Spleen (tissue), 13 donors: ENCODE measurements at places on chromosomes 7 and 10. TPM values are rescaled to one million over a fixed set of nuclear protein-coding genes. Genes with fewer than 3 reads are reported as not detected.
A peak's percentile ranks its signal among the peaks of the same experiment; 100 is the strongest.

DNA sequence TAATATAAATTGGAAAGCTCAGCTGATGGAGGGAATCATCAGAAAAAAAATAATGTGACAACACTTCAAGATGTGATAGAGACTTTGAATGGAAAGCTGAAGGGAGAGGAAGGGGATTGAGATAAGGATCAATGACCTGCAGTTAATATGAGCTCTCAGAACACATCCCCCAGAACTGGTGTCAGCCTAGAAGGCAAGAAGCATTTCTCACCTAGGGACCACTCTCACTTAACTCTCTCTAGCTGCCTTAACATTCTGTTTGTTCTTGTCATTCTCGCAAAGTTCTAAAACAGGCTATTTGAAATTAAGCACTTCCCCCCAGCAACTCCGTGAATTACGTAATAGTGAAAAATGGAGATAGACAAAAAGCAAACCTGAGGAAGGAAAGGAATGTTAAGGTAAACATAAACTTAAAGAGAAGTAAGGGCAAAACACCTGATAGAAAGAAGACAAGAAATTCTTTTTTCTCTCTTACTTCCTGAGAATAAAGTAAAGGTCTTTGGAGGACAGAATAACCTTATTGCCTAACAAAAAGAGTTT, 1.2 kb upstream of the MPP7 start:
- H3K4me1 ChIP-seq: peaks cover 14% of the 10 kb centered on the region
- H3K4me3 ChIP-seq: no peak overlapping the region
- DNase-seq: no peak
- no peaks in the 10 kb centered on the region for H3K36me3 ChIP-seq
- no peaks in the 10 kb centered on the region for H3K27me3 ChIP-seq

GRCh38 chr10:79138449-79139123, 69.8 kb downstream of the ZMIZ1 start:
- no peak for DNase-seq
- H3K36me3 ChIP-seq: peaks cover 38% of the 10 kb centered on the region
- no peaks in the 10 kb centered on the region for H3K27me3 ChIP-seq
- peaks cover 55% of the 10 kb centered on the region for H3K4me1 ChIP-seq
- H3K27ac ChIP-seq: peak overlapping the region; percentile 83
- no peak overlapping the region for H3K4me3 ChIP-seq

GRCh38 chr7:140669352-140669751, 3.4 kb upstream of the ADCK2 start:
- no peak overlapping the region for H3K4me3 ChIP-seq
- no peaks in the 10 kb centered on the region for H3K27me3 ChIP-seq
- H3K36me3 ChIP-seq: no peaks in the 10 kb centered on the region

CYP3A5 gene
- 0.09 TPM for polyA plus RNA-seq

TMEM176A gene
- polyA plus RNA-seq: 77.9 TPM

DNA sequence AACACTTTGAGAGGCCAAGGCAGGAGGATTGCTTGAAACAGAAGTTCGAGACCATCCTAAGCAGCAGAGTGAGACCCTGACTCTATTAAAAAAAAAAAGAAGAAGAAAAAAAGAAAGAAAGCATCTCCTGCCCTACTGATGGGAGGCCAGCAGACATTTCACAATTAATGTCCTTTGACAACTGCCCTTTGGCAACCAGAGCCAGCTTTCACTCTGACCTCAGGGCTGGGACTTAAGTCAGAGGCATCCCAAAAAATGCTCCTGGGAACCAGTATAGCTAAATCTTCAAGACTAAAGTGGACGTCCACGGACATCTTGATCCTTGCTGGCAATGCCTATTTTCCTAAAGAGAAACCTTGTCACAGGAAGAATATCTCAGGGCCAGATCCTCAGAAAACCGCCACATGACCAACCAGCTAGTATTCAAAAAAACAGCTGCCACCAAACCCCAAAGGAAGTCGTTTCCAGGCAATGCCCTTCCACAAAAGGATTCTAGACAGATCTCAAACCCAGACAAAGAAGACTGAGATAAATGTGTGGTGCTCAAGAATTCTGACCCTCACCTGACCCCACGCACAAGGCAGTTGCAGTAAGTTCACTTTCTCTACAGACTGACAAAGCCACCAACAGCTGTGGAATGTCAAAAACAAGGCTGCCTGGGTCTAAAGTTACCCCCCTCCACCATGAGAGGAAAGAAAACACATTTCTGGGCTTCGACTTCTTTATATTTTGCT, 18.4 kb downstream of the GFRA1 start:
- H3K4me3 ChIP-seq: no peak overlapping the region
- no peak overlapping the region for H3K27ac ChIP-seq
- no peak for DNase-seq
- no peaks in the 10 kb centered on the region for H3K4me1 ChIP-seq
- H3K27me3 ChIP-seq: no peaks in the 10 kb centered on the region

- H3K4me3 ChIP-seq: no peak overlapping the region
- no peak for DNase-seq
- peaks cover 57% of the 10 kb centered on the region for H3K36me3 ChIP-seq
- no peak overlapping the region for H3K27ac ChIP-seq
Measured at GRCh38 chr7:152176797-152177196, 151.3 kb downstream of the GALNT11 start.

DNA sequence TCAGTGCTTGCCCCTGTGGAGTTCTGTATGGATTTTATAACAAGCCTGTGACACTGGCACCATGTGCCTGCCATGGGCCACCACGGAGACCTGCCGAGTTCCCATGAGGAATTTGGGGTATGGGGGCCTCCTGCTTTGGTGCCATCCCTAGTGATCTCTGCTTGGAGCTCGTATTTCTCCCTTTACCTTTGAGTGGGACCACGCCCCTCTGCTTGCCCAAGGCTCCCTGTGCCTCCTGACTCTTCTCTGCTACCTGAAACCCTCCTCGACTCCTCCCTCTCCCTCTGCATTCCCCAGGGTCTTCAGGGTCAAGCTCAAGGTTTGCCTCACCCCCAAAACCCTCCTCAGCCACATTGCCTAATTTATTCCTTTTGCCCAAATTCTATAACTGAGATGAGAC, 225.0 kb downstream of the BUB3 start:
- H3K27me3 ChIP-seq: no peaks in the 10 kb centered on the region
- H3K4me3 ChIP-seq: no peak overlapping the region
- no peaks in the 10 kb centered on the region for H3K4me1 ChIP-seq
- H3K27ac ChIP-seq: no peak overlapping the region
- peak; percentile 31 for DNase-seq

DNA sequence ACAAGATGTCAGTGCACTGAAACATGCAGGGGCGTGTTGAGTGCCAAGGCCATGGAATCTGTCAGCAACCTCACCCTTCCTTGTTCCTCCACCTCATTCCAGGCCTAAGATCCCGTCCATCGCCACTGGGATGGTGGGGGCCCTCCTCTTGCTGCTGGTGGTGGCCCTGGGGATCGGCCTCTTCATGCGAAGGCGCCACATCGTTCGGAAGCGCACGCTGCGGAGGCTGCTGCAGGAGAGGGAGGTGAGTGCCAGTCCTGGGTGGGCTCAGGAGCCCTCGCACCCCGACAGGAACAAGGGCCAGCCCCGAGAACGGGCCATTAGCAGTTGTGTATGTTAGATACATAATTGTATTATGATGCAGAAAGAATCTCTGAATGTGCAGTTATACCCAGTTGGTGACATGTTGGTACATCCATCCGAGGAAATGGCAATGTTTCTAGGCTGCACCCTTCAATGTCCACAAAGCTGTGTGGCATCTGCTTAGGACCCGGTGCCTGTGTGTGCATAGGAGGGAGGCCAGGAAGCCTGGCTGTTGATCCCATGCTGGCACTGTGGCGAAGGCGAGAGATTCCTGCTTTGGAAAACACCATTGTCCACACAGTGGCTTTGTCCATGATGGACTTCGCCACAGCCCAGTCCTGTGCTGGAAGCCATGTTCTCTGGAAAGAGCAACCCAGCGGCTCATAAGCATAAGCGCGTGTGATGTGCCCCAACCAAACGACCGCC, 154.2 kb downstream of the EGFR start:
- H3K4me3 ChIP-seq: no peak overlapping the region
- no peaks in the 10 kb centered on the region for H3K27me3 ChIP-seq
- H3K4me1 ChIP-seq: no peaks in the 10 kb centered on the region

GRCh38 chr10:101061624-101062231, at the start of gene KAZALD1:
TSS of gene KAZALD1 (plus strand) at chr10:101061989. CDS start at chr10:101062593, 604 bp downstream.
- H3K27ac ChIP-seq: peak within 1 kb of the TSS; percentile 97
- H3K4me3 ChIP-seq: peak within 1 kb of the TSS; percentile 47
- DNase-seq: peak; percentile 81
- H3K36me3 ChIP-seq: no peaks in the 10 kb centered on the region
- H3K27me3 ChIP-seq: peaks cover 45% of the 10 kb centered on the region

- H3K27ac ChIP-seq: no peak overlapping the region
- peaks cover 10% of the 10 kb centered on the region for H3K36me3 ChIP-seq
- no peak for DNase-seq
Measured at GRCh38 chr10:997266-998022, 9.2 kb downstream of the GTPBP4 start.

- DNase-seq: no peak
- H3K36me3 ChIP-seq: no peaks in the 10 kb centered on the region
- H3K27me3 ChIP-seq: no peaks in the 10 kb centered on the region
- no peak overlapping the region for H3K4me3 ChIP-seq
Measured at GRCh38 chr10:94146313-94146712, 152.6 kb downstream of the PLCE1 start.

DNA sequence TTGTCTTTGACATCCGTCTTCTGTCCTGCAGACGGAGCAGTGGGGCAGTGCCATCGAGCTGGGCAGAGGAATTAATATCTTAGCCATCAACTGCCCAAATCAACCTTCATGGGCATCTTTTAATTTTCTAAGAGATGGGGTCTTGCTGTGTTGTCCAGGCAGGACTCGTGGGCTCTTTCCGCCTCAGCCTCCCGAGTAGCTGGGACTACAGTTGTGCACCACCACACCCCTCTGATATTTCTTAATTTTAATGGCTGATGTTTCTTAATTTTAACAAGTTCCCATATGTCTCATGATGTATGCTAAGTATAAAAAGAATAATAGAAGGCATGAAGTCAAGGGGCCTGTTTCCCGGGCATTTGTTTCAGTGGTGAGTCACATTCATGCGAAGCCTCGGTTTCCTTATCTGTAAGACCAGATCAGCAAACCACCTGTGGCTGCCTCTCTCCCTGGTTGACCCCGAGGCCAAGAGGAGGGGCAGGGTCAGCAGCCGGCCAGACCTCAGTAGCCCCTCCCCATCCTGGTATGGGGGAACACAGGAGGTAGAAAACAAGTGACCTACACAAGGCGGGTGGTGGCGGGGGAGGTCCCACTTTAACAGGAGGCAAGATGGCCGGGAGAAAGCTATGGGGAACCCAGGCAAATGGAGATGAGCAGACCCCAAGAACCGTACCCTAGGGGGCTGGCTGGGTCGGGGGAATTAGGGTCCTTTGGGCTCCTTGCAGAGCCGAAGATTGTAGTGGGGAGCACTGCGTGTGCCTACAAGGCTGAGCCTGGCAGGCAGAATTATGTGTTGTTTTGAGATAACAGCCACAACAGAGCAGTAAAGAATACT, 85.5 kb downstream of the CUX1 start:
- no peak overlapping the region for H3K4me3 ChIP-seq
- H3K4me1 ChIP-seq: peaks cover 7% of the 10 kb centered on the region
- DNase-seq: peak; percentile 55

DNA sequence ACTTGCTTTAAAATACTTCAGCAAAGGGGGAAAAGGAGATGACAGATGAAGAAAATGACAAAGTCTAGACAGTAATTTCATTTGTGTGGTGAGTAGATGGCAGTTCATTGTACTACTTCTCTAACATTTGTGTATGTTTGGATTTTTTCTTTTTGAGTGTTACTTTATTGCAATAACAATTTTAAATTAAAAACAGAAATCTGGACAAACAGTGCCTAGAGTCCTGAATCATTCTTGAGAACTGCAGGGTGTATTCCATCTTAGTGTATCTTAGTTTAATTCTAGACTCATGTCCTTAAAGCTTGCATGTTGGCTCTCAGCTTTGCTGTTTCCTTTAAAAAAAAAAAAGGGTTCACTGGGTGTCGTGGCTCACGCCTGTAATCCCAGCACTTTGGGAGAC, 31.1 kb downstream of the HOXA1 start:
- H3K27me3 ChIP-seq: no peaks in the 10 kb centered on the region
- H3K36me3 ChIP-seq: no peaks in the 10 kb centered on the region
- no peak overlapping the region for H3K4me3 ChIP-seq
- no peaks in the 10 kb centered on the region for H3K4me1 ChIP-seq
- no peak overlapping the region for H3K27ac ChIP-seq
- DNase-seq: no peak

DNA sequence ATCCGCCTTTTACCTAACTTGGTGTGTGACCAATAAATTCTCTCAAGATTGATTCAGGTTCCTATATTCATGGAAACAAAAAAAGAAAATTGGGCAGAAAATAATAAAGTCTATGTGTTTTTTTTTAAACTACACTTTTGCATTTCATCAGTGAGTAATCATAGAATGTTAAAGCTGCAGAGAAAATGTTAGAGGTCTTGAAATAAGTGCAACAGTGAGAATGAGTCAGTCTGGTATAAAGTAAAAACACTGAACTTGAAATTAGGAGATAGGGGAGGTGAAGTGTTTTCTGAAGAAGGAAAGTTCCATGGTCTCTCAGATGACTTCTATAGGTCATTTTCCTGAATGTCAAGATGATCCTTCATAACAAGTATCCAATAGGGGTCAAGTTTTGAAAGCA, 202.6 kb upstream of the NRP1 start:
- no peak for DNase-seq
- no peak overlapping the region for H3K4me3 ChIP-seq
- no peak overlapping the region for H3K27ac ChIP-seq
- no peaks in the 10 kb centered on the region for H3K36me3 ChIP-seq
- H3K4me1 ChIP-seq: no peaks in the 10 kb centered on the region

- H3K27me3 ChIP-seq: no peaks in the 10 kb centered on the region
- DNase-seq: no peak
- H3K4me1 ChIP-seq: peaks cover 22% of the 10 kb centered on the region
- H3K4me3 ChIP-seq: no peak overlapping the region
- H3K36me3 ChIP-seq: no peaks in the 10 kb centered on the region
Measured at GRCh38 chr7:130208516-130208915, 856 bp downstream of the SSMEM1 start.

- no peak overlapping the region for H3K4me3 ChIP-seq
- DNase-seq: no peak
- peaks cover 22% of the 10 kb centered on the region for H3K4me1 ChIP-seq
- H3K27ac ChIP-seq: no peak overlapping the region
- no peaks in the 10 kb centered on the region for H3K36me3 ChIP-seq
- H3K27me3 ChIP-seq: peaks cover 44% of the 10 kb centered on the region
Measured at GRCh38 chr7:87604264-87604663, 3.6 kb upstream of the ABCB1 start.

GRCh38 chr7:106959753-106960152, 84.8 kb upstream of the PRKAR2B start:
- H3K4me1 ChIP-seq: peaks cover 9% of the 10 kb centered on the region
- H3K36me3 ChIP-seq: no peaks in the 10 kb centered on the region
- DNase-seq: no peak
- no peaks in the 10 kb centered on the region for H3K27me3 ChIP-seq
- H3K27ac ChIP-seq: no peak overlapping the region
- H3K4me3 ChIP-seq: no peak overlapping the region

DNA sequence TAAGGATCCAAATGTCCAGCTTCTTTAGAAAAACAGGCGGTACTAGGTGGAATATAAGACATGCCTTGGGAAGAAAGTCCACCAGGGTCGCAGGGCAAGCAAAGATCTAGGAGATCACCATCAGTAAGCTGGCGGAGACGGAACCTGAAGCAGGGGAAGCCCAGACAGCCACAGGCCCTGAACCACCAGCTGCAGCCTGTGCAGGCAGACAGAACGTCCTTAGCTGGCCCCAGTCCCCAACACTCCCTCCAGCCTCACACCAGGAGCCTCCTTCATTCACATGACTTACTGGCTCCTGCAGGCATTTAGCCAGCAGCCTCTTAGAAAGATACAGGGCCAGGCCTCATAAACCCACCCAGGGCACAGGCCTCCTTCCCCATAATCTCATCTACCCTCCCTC, 17.4 kb downstream of the RGS10 start:
- no peaks in the 10 kb centered on the region for H3K36me3 ChIP-seq
- no peak overlapping the region for H3K27ac ChIP-seq
- no peaks in the 10 kb centered on the region for H3K27me3 ChIP-seq
